Fibroblast of the aortic adventitia (primary cell): ENCODE measurements at places on chromosomes 1 and 21. TPM values are rescaled to one million over a fixed set of nuclear protein-coding genes. Genes with fewer than 3 reads are reported as not detected.

CIART gene
- total RNA-seq = 9.8 and 26.8 TPM in 2 replicates

WNT3A gene
- not detected in 2 replicates for total RNA-seq

- DNase-seq = no peak
Measured at GRCh38 chr1:118989006-118989815, 1.1 kb upstream of the TBX15 start.

GRCh38 chr1:67700692-67701410 is 15.8 kb downstream of the GADD45A start:
- peak; percentile 35 for DNase-seq

GRCh38 chr21:35508139-35508888 is 459.2 kb upstream of the RUNX1 start:
- peak; percentile 62 for DNase-seq

- no peak for DNase-seq
Measured at GRCh38 chr1:12269351-12269750, 39.5 kb downstream of the VPS13D start.
